ENCODE measurements at places on chromosomes 11 and 22. TPM values are rescaled to one million over a fixed set of nuclear protein-coding genes. Genes with fewer than 3 reads are reported as not detected.

- no peak overlapping the region for H3K4me3 ChIP-seq
- no peak overlapping the region for H3K27ac ChIP-seq
- H3K36me3 ChIP-seq: no peaks in the 10 kb centered on the region
- no peaks in the 10 kb centered on the region for H3K27me3 ChIP-seq
These were observed 40.7 kb upstream of the POU2AF1 start for GRCh38 chr11:111419641-111420327.

GRCh38 chr11:118898400-118899295, 15.0 kb downstream of the CXCR5 start:
- H3K36me3 ChIP-seq: peaks cover 14% of the 10 kb centered on the region
- DNase-seq: no peak
- no peak overlapping the region for H3K4me3 ChIP-seq
- H3K27me3 ChIP-seq: no peaks in the 10 kb centered on the region
- H3K4me1 ChIP-seq: 0 out of 2 replicates have a peak, but pooled peaks cover 3% of the 10 kb centered on the region

GRCh38 chr22:27788500-27789288, 12.9 kb downstream of the MN1 start:
- no peaks in the 10 kb centered on the region for H3K4me1 ChIP-seq
- H3K27me3 ChIP-seq: no peaks in the 10 kb centered on the region
- H3K27ac ChIP-seq: no peak overlapping the region
- DNase-seq: no peak

DNA sequence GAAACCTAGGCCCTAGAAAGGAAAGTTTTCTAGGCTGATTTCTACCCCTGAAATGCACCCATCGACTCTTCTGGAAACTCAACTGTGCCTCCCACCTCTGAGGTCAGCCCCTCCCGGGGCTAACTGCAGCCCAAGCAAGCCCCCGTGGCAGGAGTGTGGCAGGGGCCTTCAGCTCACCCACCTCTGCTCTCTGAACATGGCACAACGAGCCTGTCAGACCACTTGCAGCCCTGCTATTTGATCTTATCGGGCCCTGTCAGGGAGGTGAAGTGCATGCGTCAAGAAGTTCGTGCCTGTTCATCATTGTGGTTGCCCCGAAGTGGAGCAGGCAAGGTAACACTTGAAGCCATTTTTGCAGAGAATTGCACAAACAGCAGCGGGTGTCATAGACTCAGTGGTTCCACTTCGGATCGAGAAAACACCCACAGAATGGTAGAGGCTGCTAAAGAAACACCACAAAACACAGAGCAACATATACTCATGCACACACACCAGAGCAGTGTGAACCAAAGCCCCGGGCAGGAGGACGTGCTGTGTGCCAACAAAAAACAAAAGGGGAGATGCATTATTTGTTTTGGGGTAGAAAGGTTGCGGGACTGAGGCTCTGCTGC, 262.7 kb downstream of the ETS1 start:
- H3K27me3 ChIP-seq: no peaks in the 10 kb centered on the region
- H3K27ac ChIP-seq: no peak overlapping the region
- H3K4me1 ChIP-seq: no peaks in the 10 kb centered on the region
- H3K36me3 ChIP-seq: no peaks in the 10 kb centered on the region
- no peak overlapping the region for H3K4me3 ChIP-seq
- no peak for DNase-seq

DNA sequence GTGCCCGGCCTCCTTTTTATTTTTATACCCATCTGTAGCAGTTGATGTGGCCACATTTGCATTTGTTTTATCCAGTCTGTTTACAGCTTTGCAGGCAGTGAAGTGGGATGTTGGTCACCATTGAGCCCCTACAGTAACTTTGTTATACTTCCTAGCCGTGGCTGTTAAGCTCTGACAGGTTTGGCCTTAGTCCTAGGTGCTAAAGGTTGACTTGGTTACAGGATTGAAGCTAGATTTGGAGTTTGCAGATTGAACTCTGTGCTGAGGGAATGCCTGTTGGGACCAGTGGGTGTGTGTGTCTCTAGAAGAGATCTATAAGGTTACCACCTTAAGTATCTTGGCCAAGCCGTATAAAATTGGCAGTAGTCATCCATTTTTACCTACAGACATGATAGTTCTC, 91.2 kb downstream of the PPP6R3 start:
- no peaks in the 10 kb centered on the region for H3K27me3 ChIP-seq
- DNase-seq: no peak
- no peak overlapping the region for H3K27ac ChIP-seq
- H3K4me1 ChIP-seq: no peaks in the 10 kb centered on the region

DNA sequence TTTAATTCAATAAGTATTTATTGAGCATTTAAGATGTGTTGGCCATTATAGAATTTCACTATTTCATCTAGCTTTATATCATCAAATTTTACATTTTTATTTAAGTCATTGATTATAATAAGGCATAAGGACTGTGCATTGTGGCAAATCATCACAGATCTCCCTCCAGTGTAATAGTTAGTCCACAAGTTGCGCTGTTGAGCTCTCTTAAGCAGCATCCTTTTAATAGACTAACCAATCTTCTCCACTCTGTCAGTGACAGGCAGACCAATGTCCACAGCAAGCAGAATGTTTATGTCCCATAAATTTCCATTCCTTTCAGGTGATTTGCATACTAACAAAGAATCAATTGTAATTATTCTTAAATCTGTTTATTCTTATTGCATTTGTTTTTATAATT, 595.3 kb upstream of the CCDC90B start:
- no peak overlapping the region for H3K4me3 ChIP-seq
- no peaks in the 10 kb centered on the region for H3K27me3 ChIP-seq
- H3K27ac ChIP-seq: no peak overlapping the region
- peak; percentile 29 for DNase-seq
- H3K36me3 ChIP-seq: no peaks in the 10 kb centered on the region

DNA sequence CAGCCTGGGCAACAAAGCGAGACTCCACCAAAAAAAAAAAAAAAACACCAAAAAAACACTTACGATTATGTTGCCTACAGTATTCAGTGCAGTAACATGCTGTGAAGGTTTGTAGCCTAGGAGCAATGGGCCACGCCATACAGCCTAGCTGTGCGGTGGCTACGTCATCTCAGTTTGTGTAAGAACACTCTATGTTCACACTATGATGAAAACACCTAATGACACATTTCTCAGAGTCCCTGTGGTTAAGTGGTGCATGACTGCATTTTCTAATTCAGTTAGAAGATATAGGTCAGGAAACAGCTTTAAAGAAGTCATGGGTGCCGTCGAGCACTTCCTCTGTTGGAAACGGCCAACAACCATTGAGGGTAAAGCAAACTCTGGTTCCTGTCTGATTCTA, 75.7 kb upstream of the ANO1 start:
- no peaks in the 10 kb centered on the region for H3K4me1 ChIP-seq
- no peak for DNase-seq
- H3K4me3 ChIP-seq: no peak overlapping the region
- no peaks in the 10 kb centered on the region for H3K27me3 ChIP-seq
- no peak overlapping the region for H3K27ac ChIP-seq
- H3K36me3 ChIP-seq: no peaks in the 10 kb centered on the region

GRCh38 chr11:113475160-113475761, at the start of gene DRD2:
Gene DRD2, minus strand, starts transcription at chr11:113475398. Its CDS starts 50,747 bp downstream, at chr11:113424651.
- no peaks in the 10 kb centered on the region for H3K36me3 ChIP-seq
- peak; percentile 64 for DNase-seq
- H3K4me1 ChIP-seq: peaks cover 8% of the 10 kb centered on the region
- H3K27ac ChIP-seq: no peak within 1 kb of the TSS
- peak within 1 kb of the TSS; percentile 43 for H3K4me3 ChIP-seq
- H3K27me3 ChIP-seq: peaks cover 7% of the 10 kb centered on the region

DNA sequence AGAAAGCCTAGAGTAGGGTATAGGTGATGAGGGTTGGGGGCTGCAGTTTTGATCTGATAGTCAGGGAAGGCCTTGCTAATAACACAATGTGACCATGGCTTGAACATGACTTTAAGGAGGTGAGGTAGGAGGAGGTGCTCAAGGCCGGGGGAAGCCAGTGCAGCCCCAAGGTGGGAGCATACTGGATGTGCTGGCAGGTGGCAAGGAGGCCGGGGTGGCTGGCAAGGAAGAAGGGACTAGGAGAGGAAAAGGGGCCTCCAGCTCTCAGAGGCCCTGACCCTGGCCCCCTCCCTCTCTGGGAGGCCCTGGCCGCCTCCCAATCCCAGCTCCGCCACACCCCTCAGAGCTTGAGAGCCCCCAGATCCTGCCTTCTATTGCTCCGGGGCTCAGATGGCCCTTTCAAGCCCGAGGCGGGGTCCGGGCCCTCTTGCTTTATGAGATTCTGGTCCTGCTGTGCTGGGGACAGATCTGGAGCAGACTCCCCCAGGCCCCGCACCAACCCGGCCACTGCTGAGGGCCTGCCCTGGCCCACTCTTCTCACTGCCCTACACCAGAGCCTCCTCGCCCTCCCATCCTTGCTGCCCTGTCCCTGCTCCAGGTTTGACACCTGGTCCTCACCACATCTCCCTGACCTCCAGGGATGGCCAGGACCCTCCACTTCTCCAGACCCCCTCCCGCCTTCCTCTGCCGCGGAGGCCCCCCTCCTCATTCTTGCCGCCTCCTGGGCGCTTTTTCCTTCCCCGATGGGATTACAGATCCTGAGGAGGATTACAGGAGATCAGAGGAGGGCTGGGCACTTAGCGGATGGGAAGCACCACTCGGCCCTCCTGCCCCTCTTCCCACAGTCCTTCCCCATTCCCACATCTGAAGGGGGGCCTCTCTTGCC, 1.8 kb downstream of the PITPNM1 start:
- H3K4me1 ChIP-seq: peaks cover 25% of the 10 kb centered on the region
- H3K4me3 ChIP-seq: peak overlapping the region; percentile 91
- H3K36me3 ChIP-seq: peaks cover 3% of the 10 kb centered on the region
- peak; percentile 47 for DNase-seq
- no peak overlapping the region for H3K27ac ChIP-seq
- H3K27me3 ChIP-seq: no peaks in the 10 kb centered on the region

DNA sequence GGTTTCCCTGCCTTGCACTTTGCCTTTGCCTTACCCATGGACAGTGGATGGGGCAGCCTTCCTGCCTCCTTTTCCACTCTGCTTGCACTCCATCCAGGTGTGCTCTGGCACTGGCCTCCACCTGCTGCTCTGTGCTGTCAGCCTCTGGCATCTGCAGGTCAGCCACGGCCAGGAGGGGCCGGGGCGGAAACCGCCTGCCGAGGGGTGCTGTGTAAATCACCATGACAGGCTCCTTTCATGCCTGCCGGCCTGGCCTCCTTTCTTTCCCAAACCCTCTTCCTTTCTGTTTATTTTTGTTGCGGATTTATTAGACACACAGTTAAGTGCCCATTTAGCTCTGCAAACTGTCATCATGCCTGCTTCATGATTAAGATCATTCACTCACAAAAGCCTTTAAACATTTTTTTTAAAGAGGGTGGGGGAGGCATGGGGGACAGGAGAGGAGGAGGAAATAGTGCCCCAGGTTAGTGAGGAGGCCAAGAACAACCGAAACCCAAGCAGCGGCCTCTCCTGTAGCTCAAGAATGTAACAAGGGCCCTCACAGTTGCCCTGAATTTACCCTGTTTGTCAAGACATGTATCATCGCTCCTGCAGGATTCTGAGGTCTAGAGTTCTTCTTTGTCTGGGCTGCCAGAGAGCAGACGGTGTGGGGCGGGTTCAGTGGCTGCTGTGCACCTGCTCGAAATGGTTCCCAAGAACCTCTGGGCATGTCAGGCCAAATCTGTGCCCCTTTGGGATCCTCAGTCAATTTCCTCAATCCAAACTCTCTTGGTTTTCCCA, 83.3 kb downstream of the BARX2 start:
- H3K4me1 ChIP-seq: peaks cover 64% of the 10 kb centered on the region
- peak overlapping the region; percentile 76 for H3K27ac ChIP-seq
- peak; percentile 83 for DNase-seq
- H3K36me3 ChIP-seq: no peaks in the 10 kb centered on the region
- no peaks in the 10 kb centered on the region for H3K27me3 ChIP-seq
- H3K4me3 ChIP-seq: no peak overlapping the region

DNA sequence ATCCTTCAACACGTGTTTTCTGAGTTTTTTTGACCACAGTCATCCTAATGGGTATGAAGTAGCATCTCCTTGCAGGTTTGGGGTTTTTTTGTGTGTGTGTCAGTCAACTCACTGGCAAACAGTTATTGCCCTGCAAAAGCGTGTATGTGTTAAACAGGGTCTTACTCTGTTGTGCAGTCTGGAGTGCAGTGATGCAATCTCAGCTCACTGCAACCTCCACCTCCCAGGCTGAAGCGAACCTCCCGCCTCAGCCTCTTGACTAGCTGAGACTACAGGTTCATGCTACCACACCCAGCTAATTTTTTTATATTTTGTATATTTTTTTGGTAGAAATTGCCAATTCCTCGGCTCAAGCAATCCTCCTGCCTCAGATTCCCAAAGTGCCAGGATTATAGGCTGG, 15.4 kb downstream of the CELSR1 start:
- no peaks in the 10 kb centered on the region for H3K27me3 ChIP-seq
- H3K4me1 ChIP-seq: peaks cover 3% of the 10 kb centered on the region

GRCh38 chr11:66920978-66921784, 37.0 kb downstream of the PC start:
- no peaks in the 10 kb centered on the region for H3K36me3 ChIP-seq
- no peaks in the 10 kb centered on the region for H3K27me3 ChIP-seq
- H3K4me1 ChIP-seq: no peaks in the 10 kb centered on the region

DNA sequence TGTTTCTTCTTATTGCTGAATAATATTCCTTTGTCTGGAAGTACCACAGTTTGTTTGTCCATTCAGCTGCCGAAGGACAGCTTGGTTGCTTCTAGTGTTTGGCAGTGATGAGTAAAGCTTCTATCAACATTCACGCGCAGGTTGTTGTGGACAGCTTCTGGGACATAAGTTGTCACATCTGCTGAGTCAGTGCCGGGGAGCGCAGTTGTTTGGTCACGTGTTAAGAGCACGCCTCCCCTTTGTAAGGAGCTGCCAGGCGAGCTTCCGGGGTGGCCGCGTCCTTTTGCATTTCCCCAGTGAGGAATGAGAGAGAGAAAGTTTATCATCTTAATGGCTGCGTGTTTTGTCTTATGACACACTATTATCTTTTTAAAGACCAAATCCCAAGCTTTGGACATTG, 30.3 kb downstream of the SAMM50 start:
- H3K4me3 ChIP-seq: no peak overlapping the region
- no peak overlapping the region for H3K27ac ChIP-seq

DNA sequence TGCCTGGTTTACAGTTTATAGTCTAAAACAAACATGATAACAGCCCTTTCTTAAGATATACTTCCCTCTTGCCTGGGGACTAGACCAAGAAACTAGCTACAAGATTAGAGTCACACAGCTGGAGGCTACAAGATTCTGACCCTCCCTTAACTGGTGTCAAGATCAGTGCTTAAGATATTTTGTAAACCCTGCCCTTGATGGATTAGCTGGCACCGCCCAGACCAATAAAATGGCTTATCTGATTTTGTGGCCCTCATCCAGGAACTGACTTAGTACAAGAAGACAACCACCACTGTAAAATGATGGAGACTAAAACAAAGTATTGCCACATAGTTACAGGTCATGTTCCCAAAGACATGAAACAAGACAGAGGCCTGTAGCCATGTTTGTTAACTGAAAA, 53.4 kb downstream of the FAM181B start:
- H3K27me3 ChIP-seq: no peaks in the 10 kb centered on the region
- no peaks in the 10 kb centered on the region for H3K36me3 ChIP-seq
- H3K4me3 ChIP-seq: no peak overlapping the region
- no peak overlapping the region for H3K27ac ChIP-seq
- DNase-seq: peak; percentile 51
- no peaks in the 10 kb centered on the region for H3K4me1 ChIP-seq

Gene PGA5
- total RNA-seq: not detected

Gene KBTBD4
- 12.5 TPM for total RNA-seq

Gene LSP1
- total RNA-seq: 1.5 TPM

Gene C1QTNF6
- 7.7 TPM for total RNA-seq
